Kidney epithelial cell (primary cell): ENCODE measurements at places on chromosomes 12 and 14.
A peak's percentile ranks its signal among the peaks of the same experiment; 100 is the strongest.

DNA sequence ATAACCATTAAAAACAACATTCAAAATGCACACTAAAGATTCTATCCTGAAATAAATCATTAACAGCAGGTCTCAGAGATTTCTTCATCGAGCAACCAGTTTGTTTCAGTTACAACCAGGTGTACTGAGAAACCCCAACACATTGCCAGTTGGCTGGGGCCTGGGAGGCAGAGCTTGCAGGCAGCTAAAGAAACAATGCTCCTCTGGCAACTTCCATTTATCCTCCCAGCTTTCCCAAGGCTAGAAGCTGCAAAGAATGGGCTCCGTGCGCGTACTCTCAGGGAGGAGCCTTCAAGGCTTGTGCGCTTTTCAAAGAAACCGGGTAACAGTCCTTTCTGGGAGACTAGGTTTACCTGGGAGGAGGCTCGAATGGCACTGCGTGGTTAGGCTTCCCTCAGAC lies 181.6 kb downstream of the MSRB3 start:
- no peak for DNase-seq

DNA sequence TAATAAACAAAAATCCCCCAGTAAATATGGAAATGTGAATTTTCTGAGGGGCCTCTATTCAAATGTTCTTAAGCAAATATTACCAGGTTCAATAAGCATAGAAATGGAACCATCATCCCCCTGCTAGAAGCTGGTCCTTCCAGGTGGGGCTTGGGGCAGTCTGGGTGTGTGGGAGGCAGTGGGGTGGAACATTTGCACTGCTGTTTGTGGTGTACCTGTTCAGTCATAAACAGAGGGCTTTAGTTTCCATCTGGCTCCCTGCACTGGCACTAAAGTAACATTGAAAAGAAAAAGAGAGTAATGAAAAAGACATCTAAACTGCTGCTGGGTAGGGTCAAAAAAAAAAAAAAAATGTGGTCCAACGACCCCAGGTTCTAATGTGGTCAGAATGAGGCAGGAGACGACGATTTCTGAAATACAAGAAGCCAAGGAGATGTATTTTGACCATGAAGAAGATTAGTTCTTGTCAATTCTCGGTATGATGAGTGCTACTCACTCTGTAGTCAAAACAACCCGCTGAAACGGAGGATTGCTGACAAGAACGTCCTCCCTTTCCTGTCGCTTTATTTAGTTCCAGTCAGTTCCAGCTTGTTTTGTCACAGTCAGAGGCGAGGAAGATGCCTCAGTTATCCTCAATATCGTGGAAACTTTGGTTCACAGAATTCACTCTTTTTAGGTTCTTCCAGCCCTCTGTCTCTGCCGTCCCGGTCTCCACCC lies 44.2 kb upstream of the MANSC4 start:
- DNase-seq, result no peak

- no peak for DNase-seq
Measured at GRCh38 chr12:66624806-66625205, 54.1 kb downstream of the GRIP1 start.

GRCh38 chr12:56212361-56212760 lies 9.4 kb downstream of the RNF41 start:
- DNase-seq, result no peak

GRCh38 chr14:75240781-75241180 lies 37.8 kb upstream of the FOS start:
- no peak for DNase-seq

DNA sequence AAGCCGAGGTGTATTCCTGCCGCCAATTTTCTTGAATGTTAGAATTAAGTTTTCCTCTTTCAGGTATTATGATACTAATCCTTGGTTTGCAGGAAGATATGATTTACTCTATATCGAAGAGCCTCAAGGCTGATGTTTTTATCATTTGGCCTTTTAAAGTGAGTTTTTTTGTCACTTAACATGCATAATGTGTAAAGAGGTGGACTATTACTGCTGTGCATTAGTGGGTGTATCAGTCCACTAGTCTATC lies 11.1 kb upstream of the TMPO start:
- DNase-seq, result no peak

DNA sequence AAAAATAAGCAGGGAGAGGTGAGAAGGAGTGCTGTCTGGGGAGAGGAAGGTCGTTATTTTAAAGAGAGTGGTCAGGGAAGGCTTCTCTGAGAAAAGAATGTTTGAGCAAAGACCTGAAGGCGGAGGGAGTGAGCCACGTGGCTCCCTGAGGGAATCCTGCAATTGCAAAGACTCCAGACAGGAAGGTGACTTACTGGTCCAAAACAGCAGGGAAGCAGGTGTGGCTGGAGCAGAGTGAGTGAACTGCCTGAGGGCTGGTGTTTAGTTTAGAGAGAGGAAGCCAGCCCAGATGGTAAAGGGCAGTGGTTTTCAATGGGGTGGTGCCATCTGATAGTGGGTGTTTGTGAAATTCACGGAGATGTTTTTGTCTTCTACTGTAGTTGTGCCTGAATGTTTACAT lies 58.8 kb upstream of the LTA4H start:
- DNase-seq, result peak; percentile 21

DNA sequence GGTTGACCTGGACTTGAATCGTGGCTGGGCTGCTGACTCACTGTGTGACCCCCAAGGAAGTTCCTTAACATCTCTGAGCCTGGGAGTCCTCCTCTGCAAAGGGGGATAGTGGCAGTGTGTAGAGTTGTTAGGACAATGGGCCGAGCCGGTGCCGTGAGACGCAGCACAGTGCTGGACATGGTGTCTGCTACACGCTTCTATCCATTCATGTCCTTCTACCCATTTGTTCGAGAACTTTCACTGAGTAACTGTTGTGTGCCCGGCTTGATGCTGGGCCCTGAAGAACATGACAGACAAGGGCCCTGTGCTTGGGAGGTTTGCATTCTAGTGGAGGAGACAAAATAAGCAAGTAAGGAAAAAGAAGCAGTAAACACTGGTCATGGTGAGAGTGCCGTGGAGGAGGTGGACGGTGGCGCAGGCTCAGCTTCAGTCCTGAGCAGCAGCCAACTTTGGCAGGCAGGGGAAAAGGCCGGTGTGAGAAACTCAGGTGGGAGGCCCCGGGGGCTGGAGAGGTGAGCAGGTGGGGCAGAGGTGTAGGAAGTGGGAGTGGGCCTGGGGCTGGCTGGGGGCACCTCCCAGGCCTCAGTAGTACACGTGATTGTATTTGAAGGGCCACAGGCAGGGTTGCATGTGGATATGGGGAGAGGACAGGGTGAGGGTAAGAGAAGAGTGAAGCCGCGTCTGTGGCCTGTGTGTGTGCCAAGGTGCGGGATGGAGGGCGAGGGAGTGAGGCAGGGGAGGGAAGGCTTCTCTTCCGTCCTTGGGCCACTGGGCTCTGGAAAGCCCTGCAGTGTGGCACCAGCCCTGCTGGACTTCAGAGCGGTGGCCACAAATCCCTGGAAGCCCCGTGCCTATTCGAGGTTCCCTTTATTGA lies 13.8 kb downstream of the VASH1 start:
- no peak for DNase-seq

DNA sequence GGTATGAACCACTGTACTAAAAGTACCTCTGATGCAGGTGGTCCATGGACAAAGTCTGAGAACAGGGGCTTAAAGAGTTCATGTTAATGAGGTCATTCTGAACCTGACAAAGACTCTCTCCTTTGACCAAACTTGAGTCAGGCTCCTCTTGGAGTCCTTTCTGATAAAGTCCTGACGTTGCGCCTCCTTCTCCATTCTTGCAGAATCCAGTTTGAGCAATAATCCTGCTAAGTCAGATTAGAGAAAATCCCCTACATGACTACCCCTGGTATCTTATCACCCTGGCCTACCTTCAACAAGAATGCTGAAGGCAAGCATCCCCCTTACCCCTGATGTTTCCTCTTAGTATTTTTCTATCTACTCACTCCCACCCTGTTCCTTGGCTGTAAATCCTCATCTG lies 46.0 kb upstream of the ISM2 start:
- DNase-seq, result no peak

- no peak for DNase-seq
Measured at GRCh38 chr12:114976372-114976771, 292.4 kb upstream of the TBX3 start.

DNA sequence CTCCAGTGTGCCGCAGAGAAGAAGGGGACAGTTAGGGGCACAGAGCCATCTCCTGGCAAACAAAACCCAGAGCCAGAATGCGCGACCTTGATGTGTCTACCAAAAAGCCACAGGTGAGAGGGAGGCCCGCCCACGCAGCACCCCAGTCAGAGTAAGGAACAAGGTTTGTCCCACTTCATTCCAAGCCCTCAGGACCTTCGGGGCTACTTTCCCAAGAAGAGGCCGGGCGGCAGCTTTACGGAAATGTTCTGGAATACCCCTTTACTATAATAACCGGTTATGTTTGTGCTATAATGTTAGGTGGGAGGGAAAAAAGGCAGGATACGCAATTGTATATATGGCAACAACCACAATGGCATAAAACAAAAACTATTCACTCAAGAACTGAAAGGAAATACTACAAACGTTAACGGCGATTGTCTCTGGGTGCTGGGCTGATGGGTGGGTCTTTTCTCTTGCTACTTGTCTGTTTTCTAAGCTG lies 12.3 kb downstream of the CCDC88C start:
- no peak for DNase-seq

- DNase-seq, result no peak
Measured at GRCh38 chr14:25042362-25043299, 7.3 kb downstream of the STXBP6 start.

- DNase-seq, result no peak
Measured at GRCh38 chr12:65217086-65217485, 47.7 kb downstream of the LEMD3 start.

DNA sequence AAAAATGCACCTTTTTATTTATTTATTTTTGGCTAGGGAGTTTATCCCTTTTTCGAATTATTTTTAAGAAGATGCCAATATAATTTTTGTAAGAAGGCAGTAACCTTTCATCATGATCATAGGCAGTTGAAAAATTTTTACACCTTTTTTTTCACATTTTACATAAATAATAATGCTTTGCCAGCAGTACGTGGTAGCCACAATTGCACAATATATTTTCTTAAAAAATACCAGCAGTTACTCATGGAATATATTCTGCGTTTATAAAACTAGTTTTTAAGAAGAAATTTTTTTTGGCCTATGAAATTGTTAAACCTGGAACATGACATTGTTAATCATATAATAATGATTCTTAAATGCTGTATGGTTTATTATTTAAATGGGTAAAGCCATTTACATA lies 14.9 kb upstream of the SNAPC1 start:
- no peak for DNase-seq

GRCh38 chr14:69093631-69094421 lies 59.1 kb downstream of the DCAF5 start:
- no peak for DNase-seq

- no peak for DNase-seq
Measured at GRCh38 chr14:91371011-91371989, 46.3 kb downstream of the CCDC88C start.

DNA sequence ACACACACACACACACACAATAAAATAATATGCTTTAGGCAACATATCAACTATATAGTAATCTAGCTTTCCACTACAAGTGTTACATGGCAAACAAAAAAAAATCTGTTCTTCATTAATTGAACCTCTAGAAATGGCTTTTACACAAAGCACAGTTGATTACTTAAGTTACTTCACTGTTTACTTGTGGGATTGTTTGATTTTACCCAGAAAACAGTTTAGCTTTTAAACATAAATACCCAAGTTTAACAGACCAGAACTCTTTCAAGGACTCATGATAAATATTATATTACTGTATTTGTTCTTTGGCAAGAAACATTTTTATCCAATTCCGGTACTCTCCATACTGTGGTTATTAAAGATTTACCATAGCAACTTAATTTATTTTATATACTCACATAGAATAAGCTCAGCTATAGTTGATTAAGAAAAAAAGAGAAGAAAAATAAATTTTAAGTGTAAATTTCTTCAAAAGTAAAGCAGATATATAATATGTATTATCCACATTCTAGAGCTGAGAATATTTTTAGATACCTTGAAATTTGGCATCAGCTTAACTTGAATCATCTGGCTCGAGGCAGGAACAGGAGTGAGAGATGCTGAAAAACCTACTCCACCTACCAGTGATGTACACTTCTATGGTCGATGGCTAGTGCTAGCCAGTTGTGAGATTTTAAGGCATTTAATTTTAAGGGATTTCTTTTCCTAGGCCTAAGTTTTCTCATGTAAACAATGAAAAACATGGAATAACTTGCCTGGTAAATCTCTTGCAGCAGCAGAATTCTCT lies 126.0 kb downstream of the BTG1 start:
- no peak for DNase-seq

DNA sequence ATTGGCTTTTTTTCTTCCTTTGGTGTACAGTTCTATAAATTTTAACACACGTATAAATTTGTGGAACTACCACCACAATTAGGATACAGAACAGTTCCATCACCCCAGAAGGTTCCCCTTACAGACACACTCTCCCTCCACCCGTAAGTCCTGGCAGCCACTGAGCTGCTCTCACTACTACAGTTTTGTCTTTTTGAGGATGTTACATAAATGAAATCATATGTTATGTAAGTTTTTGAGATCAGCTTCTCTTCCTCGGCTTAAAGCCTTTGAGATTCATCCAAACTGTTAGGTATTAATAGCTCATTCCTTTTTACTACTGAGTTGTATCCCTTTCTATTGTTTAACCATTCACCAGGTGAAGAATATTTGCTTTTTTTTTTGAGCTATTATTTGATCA lies 74.3 kb upstream of the SLC24A4 start:
- no peak for DNase-seq

DNA sequence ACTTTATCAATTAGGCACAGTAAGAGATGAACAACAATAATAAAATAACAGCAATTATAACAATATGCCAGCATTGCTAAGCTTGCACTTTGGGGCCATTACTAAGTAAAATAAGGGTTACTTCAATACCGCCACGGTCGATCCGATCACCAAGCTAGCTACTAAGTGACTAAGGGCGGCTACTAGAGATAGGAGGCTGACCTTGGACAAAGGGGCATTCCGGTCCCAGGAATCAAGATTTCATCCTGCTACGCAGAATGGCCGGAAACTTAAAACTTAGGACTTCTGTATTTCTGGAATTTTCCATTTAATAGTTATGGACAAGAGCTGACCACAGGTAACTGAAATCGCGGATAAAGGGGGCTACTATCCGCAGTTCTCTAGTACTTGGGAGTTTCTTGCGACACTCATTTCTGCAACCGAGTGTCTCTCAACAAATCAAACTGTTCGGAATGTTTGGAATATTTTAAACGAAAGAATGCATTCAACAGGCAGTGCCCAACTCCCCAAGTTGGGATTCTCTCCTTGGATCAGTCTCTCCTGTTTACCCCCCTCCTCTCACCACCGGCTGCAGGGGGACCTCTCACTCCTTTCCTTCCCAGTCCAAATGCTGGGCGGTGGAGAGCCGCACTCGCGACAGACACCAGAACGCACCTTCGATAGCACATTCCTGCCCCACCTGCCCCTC lies 650 bp downstream of the HEBP1 start:
- no peak for DNase-seq

DNA sequence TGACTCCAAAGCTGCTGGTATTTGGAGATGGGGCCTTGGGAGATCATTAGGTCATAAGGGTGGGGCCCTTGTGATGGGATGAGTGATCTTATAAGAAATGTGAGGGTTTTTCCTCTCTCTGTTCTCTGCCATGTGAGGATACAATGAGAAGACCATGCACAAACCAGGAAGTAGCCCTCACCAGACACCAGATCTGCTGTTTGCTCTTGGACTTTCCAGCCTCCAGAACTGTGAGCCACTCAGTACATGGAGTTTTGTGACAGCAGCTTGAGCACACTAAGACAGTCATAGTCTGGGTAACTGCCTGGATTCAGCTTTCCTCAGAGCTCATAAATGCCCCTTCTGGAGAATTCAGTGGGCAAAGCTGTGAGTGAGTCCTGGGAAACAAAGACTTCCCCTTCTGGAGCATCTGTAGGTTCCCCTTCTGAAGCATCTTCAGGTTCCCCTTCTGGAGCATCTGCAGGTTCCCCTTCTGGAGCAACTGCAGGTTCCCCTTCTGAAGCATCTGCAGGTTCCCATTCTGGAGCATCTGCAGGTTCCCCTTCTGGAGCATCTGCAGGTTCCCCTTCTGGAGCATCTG lies 11.0 kb upstream of the PPP4R3A start:
- no peak for DNase-seq
